ENCODE measurements at places on chromosomes 12 and 14.
A peak's percentile ranks its signal among the peaks of the same experiment; 100 is the strongest.

GRCh38 chr12:6058481-6059161 lies 65.8 kb downstream of the VWF start:
- no peak for DNase-seq

DNA sequence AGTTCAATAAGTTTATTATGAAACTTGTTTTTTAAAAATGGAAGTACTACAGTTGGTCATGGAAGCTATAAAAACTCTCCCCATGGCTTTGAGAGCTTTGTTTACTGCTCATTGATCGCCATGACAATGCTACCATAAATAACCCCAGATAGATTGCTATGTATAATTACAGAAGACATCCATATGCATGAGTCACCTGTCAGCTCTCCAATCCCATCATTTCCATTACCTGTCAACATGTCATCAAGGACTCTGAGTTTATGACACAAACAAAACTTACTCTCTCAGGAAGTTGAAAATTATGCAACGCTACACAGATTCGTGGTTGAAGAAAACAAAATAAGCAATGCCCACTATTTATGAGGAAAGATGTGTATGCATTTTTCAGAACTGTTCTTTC lies 144.4 kb downstream of the SEC23A start:
- DNase-seq, result no peak

DNA sequence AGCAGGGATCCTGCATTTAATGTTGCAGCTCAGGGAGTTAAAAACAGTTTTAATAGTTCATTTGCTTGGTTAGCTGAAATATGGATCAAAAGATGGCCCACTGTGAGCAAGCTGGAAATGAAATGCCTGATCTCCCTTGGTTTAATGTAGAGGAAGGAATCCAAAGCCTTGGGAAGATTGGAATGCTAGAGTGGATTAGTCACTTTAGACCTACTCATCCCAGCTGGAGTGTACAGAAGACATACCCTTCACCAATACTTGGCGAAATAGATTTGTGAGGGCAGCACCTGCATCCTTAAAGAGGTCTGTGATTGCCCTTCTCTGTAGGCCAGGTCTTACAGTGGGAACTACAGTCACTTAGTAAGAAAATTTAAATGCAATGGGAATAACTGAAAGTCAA lies 58.0 kb upstream of the KRAS start:
- no peak for DNase-seq

GRCh38 chr14:64581363-64581762 lies 31.6 kb downstream of the PPP1R36 start:
- DNase-seq, result no peak

GRCh38 chr12:1056390-1056789 lies 65.4 kb downstream of the ERC1 start:
- no peak for DNase-seq

GRCh38 chr12:3752741-3753486 lies at the start of gene CRACR2A:
Gene CRACR2A, minus strand, starts transcription at chr12:3753109. Its CDS starts 56,110 bp downstream, at chr12:3696999.
- no peak for DNase-seq

DNA sequence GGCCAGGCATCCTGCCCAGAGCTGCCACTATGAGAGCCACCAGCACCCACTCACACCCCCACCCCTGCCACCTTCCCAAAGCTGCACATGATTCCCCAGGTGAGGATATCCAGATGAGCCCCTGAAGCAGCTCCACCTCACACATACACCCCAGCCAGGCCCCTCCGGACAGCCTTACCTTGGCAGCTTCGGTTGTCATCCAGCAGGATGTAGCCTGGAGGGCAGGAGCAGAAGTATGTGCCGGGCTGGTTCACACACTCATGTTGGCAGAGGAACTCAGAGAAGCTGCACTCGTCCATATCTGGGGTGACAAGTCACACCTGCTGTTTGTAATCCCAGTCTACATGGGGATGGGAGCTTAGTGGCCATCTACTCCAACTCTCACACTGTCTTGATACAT lies 15.4 kb upstream of the TC2N start:
- no peak for DNase-seq

GRCh38 chr14:64732536-64733120 lies 28.4 kb downstream of the PLEKHG3 start:
- no peak for DNase-seq

DNA sequence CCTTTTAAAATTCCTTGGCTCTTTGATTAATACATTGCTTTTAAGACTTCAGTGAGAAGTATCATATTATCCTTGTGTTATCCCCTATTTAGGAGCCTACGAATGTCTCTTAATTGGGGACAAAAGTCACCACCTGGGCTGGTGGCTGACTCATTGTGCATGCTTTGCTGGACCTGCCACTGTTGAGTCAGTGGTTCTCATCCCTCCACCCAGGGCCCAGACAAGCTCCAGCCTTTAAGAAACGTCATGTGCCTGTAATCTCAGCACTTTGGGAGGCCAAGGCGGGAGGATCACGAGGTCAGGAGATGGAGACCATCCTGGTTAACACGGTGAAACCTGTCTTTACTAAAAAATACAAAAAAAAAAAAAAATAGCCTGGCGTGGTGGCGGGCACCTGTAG lies 57.9 kb downstream of the OTX2 start:
- DNase-seq, result no peak

GRCh38 chr12:118371321-118372282 lies 1.1 kb downstream of the TAOK3 start:
- peak; percentile 61 for DNase-seq

DNA sequence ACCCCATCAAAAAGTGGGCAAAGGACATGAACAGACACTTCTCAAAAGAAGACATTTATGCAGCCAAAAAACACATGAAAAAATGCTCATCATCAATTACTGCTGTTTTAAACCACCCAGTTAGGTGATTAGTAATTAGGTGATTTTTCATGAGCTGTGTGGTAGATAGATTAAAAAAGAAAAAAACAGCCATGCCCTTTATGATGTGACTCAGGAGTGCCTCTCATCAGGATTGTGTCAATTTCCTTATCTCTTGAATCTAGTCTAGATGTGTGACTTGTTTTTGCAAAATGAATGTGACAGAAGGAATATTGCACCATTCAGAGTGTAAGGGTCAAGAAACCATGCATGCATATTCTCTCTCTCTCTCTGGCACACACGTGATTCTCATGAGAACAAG lies 5.7 kb downstream of the OR10A7 start:
- DNase-seq, result no peak

DNA sequence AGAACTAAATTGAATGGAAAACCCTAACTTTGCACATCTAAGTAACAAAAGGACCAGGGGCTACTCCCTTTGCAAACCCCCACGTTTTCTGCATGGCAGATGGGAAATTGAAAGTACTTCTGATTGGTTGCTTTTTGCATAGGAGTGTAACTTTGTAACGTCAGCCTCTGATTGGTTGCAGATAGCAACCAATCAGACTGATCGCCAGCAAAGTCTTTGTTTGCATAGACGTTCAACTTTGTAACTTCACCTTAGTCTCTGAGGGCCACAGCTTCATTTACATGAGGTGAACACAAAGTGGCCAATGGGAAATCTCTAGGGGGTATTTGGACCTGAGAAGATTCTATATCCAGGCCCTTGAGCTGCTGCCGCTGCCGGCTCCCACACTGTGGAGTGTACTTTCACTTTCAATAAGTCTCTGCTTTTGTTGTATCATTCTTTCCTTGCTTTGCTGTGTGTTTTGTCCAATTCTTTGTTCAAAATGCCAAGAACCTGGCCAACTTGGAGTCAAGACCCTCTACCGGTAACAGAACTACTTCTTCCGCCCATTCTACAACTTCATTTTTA lies 102.5 kb upstream of the PRICKLE1 start:
- DNase-seq, result no peak

DNA sequence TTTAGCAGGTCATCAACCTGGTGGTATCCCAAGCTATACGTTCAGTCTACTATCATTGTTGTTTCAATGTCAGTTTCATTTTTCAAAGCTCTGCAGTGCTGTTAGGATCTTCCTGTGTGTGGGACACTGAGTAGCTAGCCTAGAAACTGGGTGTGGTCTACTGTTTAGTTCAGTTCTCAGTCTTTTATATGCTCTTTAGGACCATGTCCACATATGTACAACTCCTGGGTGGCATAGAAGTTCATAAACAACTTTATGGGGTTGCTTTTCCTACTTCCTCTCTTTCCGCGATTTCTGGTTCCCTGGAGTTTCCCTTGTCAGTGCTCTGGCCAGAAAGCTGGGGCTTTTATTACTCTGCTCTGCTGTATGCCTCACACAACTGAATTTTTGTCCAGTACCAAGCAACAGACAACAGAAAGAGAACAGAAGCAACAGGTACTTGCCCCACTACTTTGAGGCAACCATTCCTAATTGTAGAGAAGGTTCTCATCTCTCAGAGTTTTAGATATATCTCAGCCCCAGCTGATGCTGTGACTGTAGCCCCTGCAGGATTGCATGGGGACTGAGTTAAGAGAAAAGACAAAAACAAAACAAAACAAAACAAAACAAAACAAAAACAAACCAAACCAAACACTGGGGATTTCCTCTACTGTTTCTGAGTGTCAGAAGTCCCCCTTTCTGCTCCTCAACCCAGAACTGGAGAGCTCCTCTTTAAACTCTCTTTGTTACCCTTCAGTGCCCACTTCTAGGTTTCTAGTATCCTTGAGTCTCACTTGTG lies 30.3 kb downstream of the MIS18BP1 start:
- no peak for DNase-seq

DNA sequence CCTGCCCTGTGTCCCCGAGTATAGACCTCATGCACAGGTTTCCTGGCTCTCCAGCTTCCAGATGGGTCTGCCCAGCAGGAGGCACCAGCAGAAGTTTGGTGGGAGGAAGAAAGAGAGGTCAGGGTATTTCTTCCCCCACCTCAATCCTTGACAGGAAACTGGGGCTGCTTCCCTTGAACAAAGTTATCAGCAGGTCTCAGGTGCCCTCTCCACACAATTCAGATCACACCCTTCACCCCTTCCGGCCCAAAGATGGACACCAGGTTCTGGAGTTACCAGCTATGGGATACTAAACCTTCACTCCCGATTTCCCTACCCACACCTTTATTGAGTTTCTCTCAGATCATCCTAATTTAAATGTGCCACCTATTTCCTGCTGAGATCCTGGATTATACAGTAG lies 1.2 kb downstream of the SART3 start:
- DNase-seq, result no peak

- DNase-seq, result no peak
These were observed 324.8 kb downstream of the C12orf50 start for GRCh38 chr12:87704374-87704773.

DNA sequence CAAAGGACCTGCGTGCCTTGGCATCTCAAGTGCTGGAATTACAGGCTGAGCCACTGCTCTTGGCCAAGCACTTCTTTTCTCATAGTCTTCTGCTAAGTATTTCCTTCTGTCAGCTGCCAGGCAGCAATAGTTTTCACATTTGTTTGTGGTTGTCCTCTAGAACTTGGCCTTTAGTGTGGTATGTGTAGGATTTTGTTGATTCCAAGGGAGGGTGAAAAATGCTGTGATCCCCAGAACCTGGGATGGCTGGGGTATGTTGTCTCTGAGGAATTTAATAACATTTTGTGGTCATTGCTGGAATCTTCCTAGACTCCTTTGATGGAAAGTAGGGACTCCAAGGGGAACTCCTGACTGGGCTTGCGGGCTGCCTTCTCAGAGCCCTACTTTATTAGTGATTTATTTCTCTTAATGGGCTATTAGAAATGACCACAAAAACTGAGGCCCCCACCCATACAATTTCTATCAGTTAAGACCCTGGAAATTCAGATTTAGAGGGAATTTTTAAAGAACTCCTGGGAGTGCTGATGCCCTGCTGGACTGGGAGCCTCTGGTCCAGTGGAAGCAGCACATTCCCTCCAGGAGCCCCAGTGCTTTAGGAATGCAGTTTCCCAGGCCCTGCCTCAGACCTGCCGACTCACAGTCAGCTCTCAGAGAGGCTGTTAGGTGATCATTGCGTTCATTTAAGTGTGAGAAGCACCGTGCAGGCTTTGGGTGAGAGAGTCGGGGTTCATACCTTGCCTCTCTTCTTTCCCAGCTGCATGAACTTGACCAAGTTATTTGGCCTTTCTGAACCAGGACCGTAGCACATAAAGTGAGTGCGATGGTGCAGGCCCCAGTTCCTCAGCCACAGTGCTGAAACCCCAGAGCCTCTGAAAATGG lies 22.7 kb downstream of the TRAF3 start:
- no peak for DNase-seq

DNA sequence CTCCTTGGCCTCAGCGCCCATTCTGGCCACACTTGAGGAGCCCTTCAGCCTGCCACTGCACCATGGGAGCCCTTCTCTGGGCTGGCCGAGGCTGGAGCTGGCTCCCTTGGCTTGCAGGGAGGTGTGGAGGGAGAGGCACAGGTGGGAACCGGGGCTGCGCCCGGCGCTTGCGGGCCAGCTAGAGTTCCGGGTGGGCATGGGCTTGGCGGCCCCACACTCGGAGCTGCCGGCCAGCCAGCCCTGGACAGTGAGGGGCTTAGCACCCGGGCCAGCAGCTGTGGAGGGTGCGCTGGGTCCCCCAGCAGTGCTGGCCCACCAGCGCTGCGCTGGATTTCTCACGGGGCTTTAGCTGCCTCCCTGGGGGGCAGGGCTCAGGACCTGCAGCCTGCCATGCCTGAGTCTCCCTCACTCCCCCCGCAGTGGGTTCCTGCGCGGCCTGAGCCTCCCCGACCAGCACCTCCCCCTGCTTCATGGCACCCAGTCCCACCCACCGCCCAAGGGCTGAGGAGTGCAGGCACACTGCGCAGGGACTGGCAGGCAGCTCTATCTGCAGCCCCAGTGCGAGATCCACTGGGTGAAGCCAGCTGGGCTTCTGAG lies 28.0 kb downstream of the TMEM117 start:
- no peak for DNase-seq

- no peak for DNase-seq
These were observed 49.3 kb downstream of the AACS start for GRCh38 chr12:125114365-125115141.

DNA sequence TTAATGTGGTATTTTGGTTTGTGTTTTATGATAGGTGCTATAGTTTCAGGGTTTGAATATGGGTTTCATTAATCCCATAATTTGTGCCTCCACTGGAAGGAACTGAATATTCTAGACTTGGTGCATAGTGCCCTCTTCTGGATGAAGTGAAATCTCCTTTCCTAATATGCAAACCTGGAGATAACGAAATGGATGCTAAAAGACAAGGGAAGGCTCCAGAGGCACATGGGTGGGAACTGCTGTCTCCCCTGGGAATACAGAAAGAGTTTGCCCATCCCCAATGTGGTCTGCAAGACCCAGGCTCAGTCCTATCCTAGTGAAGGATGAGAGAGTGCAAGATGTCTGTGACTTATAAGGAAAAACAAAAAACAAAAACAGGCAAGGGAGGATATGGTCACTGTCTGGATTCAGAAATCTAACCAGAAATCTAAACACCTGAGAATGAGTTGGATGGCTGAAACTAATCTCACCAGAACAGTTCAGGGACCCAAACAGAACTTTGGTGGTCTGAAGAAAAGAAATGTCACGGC lies 142.3 kb upstream of the TMPO start:
- DNase-seq, result no peak

- no peak for DNase-seq
These were observed 263.2 kb downstream of the SEC23A start for GRCh38 chr14:38839694-38840365.

DNA sequence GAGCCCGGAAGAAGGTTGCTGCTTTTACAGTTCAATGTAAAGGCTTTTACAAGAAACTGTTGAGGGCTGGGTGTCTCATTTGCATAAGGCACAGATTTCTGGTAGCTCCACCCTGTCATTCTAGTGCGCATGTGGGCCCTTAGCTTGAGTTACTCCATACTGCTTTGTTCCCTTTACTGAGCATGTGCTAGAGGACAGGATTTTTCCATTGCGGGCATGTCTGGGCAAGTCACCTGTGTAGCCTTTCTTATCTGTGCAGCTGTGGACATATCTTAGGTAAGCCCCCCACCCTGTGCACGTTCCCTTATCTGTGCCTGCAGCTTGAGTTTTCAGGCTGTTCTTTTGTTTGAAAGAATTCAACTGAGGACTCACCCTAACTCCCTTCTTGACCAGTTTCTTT lies 56.2 kb upstream of the ARHGAP5 start:
- DNase-seq, result no peak

GRCh38 chr12:93407054-93407962 lies 29.6 kb downstream of the NUDT4 start:
- no peak for DNase-seq
